Stimulated activated CD4-positive, alpha-beta T cell treated with anti-CD3 and anti-CD28 coated beads, Interleukin-1b, Interleukin-23, amount 100 ng/mL, for 24 hours (primary cell): ENCODE measurements at places on chromosomes 7 and 10.

GRCh38 chr10:102812231-102812876 is 24.9 kb downstream of the CYP17A1 start:
- no peak for DNase-seq

- no peak for DNase-seq
These were observed 199.7 kb downstream of the IMMP2L start for GRCh38 chr7:111362506-111363054.

DNA sequence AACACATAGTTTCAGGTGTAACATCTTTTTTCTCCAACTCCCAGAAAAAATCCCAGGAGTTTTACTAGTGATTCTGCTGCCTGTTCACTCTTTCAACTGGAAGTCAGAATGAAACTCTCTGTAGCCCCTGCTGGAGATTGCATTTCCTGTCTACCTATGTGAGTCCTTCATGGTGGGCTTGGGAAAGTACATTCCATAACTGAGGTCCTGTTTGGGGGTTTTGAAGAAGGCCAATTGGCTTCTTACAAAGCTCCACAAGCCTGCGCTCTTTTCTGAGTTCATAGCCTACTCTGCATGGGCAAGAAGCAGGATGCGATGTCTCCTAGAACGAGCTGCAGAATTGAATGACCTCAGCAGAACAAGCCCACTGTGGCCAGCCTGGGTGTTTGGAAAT is 86.7 kb downstream of the LYZL2 start:
- no peak for DNase-seq

DNA sequence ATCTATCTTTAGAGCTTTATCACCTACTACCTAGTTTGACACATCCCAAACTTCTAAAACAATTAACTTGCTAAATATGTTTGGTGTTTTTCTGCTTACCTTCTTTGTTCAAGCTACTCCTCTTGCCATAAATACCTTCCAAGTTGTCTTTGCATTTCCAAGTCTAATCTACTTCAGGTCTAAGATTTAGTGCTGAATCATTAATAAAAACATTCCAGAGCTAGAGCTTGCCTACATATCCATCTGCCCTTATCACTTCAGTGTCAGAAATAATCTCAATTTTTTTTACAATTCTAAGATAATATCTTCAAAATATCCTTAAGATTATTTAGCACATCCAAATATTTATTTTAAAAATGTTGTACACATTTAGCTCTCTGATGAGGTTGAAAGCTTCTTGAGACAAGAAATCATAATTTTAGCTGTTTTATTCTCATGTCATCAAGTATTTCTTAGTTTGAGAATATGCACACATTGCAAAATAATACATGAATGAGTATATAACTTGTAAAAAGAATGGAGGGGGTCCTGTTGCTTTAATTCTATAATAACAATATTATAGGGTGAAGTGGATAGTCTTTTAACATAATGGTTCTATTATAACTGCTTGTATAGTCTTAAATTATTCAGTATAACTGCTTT is 466.3 kb downstream of the SEMA3D start:
- no peak for DNase-seq

GRCh38 chr10:58618158-58618676 is 105.5 kb downstream of the BICC1 start:
- no peak for DNase-seq

DNA sequence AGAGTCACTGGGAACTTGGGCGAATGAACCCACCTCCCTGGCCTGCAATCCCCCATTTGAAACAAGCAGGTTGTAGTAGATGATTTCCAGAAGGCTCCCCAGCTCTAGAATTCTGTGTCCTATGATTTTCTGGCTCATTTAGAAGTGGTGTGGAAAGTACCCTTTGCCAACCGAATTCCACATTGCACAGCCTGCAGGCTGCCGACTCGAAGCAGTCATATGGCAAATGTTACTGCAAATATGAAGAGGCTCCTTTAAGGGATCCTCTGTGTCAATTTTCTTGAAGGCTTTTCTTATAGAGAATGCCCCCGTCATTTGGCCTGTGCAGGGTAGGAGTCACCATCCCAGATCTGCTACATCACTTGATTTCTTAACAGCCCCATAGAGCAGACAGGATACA is 5.6 kb downstream of the PODXL start:
- DNase-seq: no peak

DNA sequence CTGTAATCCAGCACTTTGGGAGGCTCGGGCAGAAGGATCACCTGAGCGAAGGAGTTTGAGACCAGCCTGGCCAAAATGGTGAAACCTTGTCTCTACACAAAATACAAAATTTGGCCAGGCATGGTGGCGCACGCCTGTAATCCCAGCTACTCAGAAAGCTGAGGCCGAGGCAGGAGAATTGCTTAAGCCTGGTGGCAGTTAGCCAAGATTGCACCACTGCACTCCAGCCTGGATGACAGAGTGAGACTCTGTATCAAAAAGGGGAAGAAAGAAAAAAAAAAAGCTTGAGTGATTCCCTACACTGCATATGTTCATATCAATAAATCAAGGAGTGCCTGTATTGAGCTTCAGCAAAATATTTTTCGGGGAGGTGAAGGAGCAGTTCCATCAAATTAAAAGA is 45.8 kb upstream of the SRRM3 start:
- DNase-seq: no peak

- no peak for DNase-seq
These were observed 14.5 kb downstream of the GIMAP8 start for GRCh38 chr7:150464962-150465361.

- DNase-seq: no peak
These were observed 159.2 kb upstream of the ITGB1 start for GRCh38 chr10:33117230-33117629.

DNA sequence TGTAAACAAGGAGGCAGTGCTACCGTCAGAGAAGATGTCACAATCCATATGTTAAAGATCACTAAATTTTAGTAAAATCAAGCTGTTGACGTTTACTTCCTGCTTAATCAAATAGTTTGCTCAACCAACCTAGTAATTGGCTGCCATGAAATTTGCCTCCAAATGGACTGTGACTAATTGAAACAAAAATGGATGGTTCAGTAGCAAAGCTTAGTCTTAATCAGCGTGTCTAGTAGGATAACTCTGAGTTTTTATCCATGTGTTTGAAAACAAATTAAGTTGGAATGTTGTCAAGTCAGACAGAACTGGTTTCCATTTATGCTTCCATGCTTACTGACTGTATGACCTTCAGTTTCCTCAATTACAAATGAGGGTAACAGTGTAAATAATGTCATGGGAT is 1456.7 kb upstream of the CELF2 start:
- DNase-seq: no peak

- DNase-seq: no peak
These were observed 216.5 kb upstream of the MKLN1 start for GRCh38 chr7:131111081-131111576.

DNA sequence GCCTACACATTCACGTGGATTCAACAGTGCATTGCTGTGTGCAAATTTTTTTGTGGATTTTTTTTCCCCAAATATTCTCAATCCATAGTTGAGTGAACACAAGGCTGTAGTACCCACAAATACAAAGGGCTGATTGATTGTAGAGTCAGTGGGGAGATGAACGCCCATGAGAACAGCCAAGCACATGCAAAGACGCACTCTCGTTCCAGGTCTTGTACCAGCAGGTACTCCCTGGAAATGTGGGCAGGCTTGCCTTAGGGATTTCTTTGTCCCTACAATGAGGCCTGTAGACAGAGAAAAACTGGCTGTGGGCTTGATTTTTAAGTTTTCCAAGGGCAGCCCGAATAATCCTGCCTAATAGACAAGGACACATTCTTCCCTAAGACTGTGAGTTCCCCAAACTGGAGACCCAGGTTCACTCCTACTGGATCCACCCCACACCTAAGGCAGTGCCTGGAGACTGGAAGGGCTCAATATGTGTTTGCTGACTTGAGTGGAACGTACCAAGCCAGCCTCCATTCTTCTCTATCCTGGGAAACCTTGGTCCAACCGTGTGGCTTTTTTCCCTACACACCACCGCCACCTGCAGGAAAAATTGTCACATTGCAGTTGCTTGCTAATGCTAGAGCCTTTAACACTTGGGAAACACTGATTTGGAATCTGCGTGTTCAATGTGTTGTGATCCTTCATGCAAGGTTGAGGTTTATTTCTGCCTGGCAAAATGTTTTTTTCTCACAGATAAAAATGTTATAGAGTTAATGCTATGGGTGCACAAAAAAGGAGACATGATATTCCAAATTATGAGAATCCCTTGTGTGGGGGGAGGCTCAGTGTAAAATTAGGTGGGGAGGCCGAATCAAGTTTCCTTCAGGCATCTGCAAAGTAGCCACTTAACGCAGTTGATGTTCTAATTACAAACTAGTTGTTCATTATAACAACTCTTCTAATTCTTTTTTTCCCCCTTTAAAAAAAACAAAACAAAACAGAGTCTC is 49.3 kb downstream of the PPP1R17 start:
- DNase-seq: no peak

DNA sequence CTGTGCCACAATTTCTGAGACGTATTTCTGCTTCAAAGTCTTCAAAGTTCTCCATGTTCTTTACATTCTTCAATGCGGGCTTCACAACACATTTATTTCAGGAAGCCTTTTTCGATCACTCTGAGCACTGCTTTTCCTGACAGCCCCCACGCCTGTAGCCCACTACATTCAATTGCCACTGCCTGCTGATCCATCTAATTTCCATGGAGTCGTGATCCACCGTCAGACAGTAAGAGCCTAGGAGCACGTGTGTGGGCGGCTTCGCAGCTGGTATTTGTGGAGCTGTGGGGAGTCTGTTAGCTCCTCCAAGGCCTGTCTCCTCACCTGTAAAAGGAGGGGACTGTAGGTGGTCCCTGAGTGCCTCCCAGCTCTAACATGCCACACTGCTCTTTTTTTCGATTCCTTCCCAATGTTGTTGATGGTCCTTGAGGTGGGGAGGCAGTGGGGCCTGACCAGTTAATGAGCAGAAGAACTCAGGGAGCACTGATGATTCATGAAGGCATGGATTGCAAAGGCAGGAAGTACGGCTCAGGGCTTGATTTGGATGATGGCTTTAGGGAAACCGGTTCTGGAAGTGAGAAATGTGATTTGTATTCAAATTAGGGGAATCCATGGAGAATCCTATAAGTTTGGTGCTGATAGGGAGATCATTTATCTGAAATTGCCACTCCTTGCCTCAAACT is 401.1 kb upstream of the PODXL start:
- no peak for DNase-seq

- no peak for DNase-seq
These were observed 48.6 kb downstream of the INSIG1 start for GRCh38 chr7:155346285-155346684.

GRCh38 chr10:28105561-28105960 is 106.7 kb upstream of the ODAD2 start:
- no peak for DNase-seq

DNA sequence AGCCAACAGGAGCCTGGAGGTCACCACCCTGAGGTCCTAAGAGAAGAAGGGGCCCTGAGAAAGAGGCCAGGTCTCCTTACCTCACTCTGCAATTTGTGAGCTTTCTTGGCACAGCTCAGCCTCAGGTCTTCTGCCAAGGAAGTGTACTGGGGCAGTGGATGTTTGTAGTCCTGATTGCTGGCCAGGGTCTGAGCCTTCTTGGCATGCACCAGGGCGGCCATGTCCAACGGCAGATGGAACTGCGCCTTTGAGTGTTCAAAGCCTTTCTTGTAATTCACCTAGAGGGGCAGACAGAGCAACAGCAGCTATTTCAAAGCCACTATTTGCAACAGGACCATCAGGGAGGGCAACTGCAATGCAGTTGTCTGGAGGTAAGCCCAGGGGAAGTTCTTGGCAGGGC is 51.7 kb downstream of the NRAP start:
- DNase-seq: no peak

- no peak for DNase-seq
These were observed 39.6 kb upstream of the INPP5A start for GRCh38 chr10:132497861-132498561.

- no peak for DNase-seq
These were observed 1.8 kb downstream of the GSTO1 start for GRCh38 chr10:104256335-104256961.

DNA sequence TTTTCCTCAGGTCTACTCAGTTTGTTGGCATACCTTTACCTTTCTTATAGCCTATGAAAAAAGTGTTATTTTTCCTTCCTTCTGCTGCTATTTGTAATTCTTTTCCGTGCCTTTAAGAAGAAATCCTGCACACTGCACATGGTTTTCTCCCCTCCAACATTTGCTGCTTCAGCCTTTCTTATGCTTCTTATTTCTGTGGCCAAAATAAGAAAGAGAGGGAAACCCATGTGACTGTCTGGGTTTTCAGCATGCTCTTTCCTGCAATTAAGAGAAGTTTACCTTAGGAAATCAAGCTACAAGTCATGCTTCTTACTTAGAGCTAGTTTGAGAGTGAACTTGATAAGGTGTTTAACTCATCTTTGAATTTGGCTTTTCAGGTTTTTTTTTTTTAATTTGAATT is 11.0 kb downstream of the TBC1D12 start:
- no peak for DNase-seq

GRCh38 chr10:102119417-102120141 is 589 bp downstream of the LDB1 start:
- DNase-seq: no peak

DNA sequence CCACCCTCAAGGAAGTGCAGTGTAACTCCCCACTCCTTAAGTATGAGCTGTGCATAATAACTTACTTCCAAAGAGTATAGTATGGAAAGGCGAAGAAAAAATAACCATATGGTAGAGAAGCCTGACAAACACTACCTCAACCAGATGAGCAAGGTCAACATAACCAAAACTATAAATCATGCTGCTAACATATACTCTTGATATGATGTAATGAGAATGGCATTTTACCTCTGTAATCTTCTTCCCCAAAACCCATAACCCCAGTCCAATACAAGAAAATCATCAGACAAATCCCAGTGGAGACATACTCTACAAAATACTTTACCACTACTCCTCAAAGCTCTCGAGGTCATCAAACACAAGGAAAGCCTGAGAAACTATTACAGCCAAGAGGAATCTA is 15.8 kb downstream of the OSBPL3 start:
- DNase-seq: no peak

DNA sequence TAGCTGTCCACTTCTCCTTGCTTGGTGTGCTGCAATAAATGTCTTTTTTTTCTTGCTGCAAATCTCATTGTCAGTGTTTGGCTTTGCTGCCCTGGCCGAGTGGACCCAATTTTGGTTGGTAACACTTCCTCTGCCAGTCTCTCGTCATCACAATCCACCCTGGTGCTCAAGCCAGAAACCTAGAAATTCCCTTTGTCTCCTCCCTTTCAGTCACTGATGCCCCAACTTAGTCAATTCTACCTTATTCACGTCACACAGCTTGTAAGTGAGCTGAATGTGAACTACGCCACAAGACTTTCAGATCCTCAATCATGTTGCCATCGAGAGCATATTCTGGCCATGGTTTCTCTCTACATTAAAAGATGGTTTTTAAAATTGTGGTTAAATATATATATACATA is 13.0 kb upstream of the FRA10AC1 start:
- DNase-seq: no peak

DNA sequence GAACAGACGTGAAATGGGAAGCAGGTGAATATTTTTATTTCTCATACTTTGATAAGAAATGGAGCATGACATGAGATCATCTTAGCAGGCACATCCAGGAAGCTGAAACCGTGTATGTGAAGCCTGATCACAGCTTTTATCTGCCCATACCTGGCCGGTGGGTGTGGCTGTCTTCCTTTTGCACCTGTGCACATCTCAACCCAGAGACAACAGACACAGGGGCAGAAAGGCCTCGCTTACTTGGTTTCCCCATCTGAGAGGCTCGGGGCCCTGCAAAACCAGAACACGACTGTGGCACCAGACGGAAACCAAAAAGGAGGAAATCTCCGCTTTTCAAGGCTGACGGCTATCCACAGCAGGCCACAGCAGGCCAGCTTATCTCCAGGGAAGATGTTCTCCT is 116.4 kb downstream of the TCERG1L start:
- no peak for DNase-seq

- DNase-seq: no peak
These were observed 919 bp downstream of the MAFK start for GRCh38 chr7:1531263-1531978.
